ENCODE measurements at places on chromosomes 6 and 20.
A peak's percentile ranks its signal among the peaks of the same experiment; 100 is the strongest.

DNA sequence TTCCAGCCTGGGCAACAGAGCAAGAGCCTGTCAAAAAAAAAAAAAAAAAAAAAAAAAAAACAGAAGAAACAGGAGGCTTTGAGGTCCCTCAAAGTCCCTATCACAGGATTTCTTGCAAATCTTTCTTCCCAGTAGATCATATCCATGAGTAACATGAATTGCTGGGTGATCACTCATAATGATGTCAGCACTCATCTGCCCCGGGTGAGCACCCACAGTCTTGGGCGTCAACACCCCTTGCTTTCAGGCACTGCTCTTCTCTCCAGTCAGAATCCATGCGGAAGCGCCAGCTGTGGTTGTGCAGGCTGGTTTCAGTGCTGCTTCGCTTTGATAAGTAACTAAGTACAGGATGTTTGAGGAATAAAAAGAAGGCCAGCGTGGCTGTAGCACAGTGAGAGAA lies 40.2 kb upstream of the INSM1 start:
- no peak for DNase-seq

- DNase-seq: no peak
These were observed 133.1 kb downstream of the SOX4 start for GRCh38 chr6:21726676-21727075.

GRCh38 chr20:59683181-59683580 lies 78.8 kb downstream of the PHACTR3 start:
- DNase-seq: no peak

DNA sequence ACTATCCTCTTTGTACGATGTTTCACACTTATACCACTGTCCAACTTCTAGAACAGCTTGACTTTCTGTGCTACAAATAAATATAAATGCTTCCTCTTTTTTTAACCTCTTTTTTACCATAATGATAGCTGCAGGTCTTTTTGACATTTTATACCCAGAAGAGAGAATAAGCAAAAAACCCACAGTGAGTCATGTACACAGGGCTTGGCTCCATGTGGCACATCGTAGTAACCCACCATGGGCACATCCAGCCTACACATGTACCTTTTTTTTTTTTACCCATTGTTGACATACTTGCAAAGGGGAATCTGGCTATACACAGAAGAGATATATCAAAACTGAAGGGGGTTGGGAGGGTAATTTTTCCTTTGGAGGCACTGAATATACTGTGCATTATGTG lies 59.5 kb upstream of the RSPO3 start:
- DNase-seq: no peak

GRCh38 chr6:15484821-15485220 lies 178.0 kb downstream of the DTNBP1 start:
- DNase-seq: no peak

GRCh38 chr20:51460569-51461265 lies 81.8 kb downstream of the NFATC2 start:
- DNase-seq: no peak

DNA sequence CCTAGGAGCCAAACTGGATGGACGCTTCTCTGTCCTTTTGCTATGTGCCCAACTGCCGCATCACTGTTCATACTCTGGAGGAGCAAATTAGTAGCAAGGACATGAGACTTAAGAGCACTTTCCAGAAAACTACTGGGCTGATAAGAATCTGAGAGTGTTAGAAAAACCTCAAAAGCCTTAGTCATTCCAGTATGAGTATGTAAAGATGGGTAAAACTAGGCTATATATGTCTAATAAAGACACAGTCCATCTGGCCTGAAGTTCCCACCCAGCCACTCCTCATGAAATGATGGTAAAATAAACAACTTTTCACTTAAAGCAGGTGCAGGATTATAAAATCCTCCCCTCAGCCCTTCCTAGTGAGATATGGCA lies 30.6 kb downstream of the SHLD1 start:
- no peak for DNase-seq

DNA sequence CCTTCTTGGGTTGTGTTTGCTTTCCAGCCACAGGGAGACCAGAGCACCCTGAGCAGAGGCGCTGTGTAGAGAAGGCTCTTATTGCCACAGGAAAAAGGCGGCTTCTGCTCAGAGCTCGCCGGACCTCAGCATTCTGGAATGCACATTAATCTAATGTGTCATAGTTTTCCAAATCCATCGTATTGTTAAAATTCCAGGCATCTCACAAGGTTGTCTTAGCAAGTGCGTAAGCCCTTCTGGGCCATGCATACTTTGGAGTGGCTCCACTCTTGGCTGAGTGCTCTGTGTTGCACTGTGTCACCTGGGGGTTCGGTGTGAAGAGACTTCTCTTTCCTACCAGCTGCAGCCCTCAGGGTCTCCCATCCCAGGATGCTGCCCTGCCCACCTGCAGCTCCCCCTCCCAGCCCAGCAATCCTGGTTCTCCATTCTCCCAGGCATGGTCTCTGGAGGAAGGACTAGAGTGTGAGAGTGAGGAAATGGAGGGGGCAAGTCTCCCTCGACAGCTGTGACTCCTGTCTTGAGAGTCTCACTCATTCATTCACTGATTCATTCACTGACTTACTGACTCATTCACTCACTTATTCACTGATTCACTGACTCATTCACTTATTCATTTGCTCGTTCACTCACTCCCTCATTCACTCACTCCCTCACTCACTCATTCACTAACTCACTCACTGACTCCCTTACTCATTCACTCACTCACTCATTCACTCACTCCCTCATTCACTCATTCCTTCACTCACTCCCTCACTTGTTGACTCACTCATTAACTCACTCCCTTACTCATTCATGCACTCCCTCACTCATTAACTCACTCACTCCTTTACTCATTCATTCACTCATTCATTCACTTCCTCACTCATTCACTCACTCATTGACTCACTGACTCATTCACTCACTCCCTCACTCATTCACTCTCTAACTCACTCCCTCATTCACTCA lies 83.7 kb upstream of the MPC1 start:
- DNase-seq: no peak

- no peak for DNase-seq
These were observed 271.7 kb downstream of the RFPL4B start for GRCh38 chr6:112618849-112619248.

DNA sequence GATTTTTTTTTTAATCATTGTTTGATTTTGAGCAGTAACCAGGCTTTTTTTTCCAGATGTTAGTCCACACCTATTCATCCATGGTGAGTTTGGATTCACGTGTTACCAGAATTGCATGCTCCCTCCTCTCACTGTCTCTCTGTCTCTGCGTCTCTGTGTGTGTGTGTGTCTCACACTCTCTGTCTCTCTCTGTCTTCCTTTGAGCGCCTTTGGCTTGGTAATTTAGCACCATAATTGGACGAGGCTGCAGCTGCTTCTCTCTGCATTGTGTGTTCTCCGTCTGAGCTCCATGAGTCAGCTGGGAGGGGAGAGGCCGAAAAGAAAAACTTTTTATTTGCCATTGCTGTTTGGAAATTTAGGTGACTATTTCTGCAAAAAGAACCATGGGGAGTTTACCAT lies 3.4 kb downstream of the TFAP2B start:
- DNase-seq: no peak

DNA sequence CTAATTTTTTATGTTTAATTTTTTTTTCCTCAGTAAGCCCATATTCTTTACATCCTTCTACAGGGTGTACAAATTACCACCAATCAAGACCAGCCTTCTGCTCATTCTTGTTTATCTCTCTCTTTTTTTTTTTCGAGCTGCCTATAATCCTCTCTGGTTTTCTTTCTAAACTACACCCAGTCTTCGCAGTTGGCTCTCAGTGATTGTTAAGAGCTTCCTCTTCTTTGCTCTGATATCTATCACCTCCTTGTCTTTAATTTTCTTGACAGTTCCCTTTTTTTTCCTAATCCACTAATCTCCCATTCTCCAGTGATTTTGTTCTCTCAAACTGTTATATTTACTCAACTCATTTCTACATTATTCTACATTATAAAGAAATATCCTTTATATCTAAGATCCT lies 38.5 kb upstream of the PTPRK start:
- no peak for DNase-seq

DNA sequence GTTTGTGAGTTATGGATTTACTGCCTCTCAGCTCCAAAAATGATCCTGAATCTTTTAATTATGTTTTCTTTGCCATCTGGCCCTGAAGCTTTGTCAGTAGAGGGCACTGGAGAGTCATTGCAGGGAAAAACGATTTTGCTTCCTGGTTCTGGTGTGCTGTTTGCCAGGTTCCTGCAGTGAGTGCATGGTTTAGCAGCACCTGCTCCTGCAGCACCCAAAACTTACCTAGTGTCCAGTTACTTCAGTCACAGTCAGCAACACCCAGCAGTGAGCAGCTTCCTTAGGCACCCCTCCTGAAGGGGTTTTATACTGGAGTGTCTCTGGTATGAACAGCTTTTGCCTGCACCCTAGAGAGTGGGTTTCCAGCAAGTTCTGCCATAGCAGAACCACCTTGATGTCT lies 6.0 kb upstream of the TRIM26 start:
- peak; percentile 24 for DNase-seq

DNA sequence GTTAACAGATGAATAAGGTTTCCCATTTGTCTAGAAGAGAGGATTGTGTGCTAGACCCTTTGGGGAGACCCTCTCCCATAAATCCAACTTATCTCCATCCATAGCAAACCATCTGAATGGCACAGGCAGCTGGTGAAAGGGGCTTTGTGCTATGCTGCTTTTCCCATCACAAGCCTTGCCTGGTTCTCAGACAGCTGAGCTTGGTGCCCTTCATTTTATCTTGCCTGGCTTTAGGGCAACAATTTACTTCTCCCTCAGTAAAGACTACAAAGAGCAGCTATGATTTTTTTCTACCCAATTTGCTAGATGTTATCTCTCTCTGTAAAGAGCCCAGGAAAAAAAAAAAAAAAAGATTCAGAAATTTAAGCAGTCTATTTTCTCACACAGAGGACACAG lies 117.0 kb upstream of the COL21A1 start:
- DNase-seq: no peak

DNA sequence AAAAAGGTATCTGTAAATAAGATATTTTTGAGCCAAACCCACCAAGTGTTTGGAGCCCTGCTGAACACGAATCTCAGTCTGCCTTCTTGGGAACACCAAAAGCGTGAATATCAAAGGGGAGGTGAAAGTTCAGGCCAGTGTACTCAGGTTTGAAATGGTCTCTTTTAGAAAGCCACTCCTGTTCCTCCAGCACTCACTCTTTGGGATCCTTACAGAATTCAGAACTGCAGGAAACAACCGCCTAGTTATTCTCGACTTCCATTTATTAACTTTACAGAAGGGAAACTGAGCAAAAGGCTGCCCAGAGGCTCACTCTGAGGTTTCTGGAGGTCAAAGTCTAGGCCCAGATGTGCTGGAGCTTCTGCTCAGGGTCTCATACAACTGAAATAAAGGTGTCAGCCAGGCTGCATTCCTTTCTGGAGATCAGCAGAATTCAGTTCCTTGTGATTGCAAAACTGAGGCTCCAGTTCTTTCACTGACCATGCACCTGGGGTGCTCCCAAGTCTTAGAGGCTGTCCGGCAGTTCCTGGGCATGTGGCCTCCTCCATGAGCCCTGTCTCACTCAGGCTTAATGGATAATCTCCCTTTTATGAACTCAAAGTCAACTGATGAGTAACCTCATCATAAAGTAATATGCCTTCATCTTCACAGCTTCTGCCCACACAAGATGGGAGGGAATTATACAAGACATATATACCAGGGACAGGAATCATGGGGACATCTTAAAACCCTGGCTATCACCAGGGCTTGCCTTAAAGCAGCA lies 65.5 kb upstream of the TNFAIP3 start:
- no peak for DNase-seq

DNA sequence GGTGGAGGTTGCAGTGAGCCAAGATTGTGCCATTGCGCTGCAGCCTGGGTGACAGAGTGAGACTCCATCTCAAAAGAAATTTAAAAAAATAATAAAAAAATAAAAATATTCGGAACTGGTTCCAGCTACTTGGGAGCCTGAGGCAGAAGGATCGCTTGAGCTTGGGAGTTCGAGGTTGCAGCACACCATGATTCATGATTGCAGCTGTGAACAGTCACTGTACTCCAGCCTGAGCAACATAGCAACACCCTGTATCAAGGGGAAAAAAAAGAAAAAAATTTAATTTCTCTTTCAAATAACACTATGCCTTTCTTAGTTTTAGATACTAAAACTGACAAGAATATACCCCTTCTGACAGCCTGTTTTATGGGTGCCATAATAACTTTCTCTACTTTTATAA lies 10.5 kb downstream of the KDM1B start:
- no peak for DNase-seq

DNA sequence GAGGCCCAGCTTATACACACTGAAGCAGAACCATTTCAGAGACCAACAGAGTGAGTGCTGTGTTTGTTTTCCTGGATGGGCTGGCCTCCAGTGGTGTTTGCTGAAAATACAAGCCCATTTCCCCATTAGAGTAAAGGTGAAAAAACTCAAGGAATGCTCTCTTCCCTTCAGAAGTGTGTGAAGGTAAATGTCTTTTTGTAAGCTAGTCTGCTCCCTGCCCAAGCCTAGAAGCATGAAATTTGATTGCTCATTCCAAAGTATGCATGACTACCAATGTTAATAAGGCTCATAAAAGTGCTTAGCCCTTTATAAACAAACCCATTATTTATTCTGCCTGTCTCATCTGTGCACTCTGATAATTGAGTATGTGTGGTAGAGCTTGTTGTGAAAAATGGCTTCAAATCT lies 59.1 kb downstream of the ADGRF1 start:
- DNase-seq: no peak

DNA sequence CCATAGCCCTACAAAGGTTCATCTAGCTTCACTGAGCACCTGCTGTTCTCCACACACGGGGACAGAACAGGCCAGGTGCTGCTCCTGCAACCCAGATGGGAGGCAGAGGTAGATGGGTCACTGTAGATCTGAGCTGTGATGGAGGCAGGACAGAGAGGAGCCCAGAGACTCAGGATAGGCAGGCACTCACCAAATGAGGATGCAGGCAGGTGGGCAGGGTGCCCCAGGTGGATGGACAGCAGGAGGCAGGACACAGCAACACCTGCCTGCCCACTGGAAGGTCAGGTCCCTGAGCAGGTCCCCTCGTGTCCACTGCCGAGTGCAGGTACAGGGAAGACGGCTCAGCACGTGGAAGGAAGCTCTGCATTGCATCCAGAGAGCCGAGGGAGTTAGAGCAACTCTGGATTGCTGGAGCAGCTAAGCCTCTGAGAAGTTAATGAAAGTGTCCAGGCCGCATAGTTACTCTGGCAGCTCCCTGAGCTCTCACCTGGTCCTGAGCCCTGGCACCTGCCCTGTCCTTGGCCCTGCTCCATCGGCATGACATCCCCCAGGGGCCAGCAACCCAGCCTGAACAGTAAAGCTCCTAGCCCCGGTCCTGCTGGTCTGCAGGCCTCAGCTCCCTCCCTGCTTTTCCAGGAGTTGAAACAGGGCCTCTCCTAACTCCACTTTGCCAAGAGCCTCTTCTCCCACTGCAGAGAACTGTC lies 4.9 kb upstream of the YTHDF1 start:
- no peak for DNase-seq

DNA sequence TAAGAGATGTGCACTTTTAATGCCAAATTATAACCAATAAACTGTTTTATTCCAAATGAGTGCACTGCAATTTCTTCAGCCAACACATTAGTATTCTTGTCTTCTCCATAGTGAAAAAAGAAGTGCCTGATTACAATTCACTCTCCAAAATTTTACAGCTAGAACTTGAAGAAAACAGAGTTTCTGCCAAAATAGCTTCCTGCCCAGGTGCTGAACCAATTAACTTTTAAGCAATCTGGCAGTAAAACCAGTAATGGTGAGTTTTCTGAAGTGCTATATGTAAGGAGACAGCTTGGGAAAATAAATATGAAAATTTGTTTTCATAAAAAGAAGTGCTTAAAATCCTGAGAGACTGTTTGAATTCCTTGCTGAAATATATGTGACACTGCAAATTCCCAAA lies 266.0 kb upstream of the NT5E start:
- no peak for DNase-seq

All from NCI-H2171 (cell line).